ENCODE measurements at places on chromosomes 7 and 10. TPM values are rescaled to one million over a fixed set of nuclear protein-coding genes. Genes with fewer than 3 reads are reported as not detected.

Gene TASOR2
- polyA plus RNA-seq = 9.7 TPM

Gene FAM241B
- polyA plus RNA-seq = 5.6 TPM

Gene RTKN2
- polyA plus RNA-seq = 0.11 TPM

Gene UFSP1
- polyA plus RNA-seq = 3.6 TPM

Gene GPR141
- polyA plus RNA-seq = not detected
